ENCODE measurements at places on chromosomes 11 and 22.
A peak's percentile ranks its signal among the peaks of the same experiment; 100 is the strongest.

DNA sequence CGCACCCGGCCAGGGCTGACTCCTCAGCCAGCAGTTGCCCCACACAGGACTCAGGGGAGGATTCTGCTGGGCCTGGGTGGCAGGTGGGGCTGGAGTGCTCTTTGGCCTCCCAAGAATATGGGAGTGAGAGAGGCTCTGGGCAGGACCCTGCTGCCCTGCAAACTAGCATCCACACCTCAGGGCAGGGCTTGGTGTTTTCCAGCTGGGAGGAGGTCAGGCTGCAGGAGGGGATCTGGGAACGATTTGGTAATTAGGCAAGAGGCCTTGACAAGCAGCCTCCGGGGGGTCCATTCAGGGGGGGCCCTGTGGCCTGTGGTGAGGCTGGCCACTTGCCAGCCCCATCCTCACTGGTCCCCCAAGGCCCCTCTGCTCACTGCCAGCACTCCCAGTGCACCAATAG is 35.8 kb downstream of the WNT11 start:
- DNase-seq: no peak

- DNase-seq: no peak
These were observed 9.5 kb upstream of the RFPL3 start for GRCh38 chr22:32348031-32348611.

- DNase-seq: no peak
These were observed 7.4 kb downstream of the LZTR1 start for GRCh38 chr22:20989323-20990138.

DNA sequence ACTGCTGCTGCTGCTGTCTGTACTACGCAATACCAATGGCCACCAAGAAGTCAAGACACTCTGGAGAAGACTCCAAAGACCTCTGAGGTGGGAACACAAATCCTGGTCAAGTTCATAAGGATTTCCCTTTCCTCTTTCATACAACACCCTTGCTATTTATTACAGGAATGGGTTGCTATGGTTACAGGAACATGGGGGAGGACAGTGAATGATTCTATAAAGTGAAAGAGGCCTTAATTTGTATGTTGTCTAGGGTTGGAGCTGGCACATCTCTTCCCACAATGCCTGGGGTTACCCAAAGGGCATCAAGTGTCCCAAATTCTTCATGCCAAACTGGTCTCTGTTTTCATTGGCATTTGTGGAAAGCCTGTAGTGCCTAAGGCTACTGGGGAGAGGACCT is 11.4 kb upstream of the SEC14L3 start:
- DNase-seq: no peak

GRCh38 chr22:20955548-20955947 is 11.5 kb upstream of the AIFM3 start:
- no peak for DNase-seq

DNA sequence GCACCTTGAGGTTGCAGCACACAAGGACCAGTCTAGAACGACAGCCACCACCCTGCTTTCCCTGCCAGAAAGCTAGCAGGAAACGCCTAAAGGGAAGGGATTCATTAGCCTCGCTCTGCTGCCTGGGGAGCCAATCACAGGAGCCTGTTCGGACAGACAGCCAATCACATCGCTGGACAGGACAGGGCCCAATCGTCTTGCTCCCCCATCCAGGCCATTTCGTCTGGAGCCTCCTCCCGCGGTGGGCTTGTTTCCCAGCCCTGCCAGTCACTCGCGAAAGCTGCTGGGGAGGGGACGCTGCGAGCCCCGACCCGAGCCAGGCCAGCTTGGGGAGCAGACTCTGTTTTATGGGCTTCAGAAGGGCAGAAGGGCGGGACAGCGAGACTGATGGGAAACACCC is 79.8 kb upstream of the NCAM1 start:
- DNase-seq: no peak

- no peak for DNase-seq
These were observed 12.1 kb upstream of the ARHGAP20 start for GRCh38 chr11:110724358-110724757.

DNA sequence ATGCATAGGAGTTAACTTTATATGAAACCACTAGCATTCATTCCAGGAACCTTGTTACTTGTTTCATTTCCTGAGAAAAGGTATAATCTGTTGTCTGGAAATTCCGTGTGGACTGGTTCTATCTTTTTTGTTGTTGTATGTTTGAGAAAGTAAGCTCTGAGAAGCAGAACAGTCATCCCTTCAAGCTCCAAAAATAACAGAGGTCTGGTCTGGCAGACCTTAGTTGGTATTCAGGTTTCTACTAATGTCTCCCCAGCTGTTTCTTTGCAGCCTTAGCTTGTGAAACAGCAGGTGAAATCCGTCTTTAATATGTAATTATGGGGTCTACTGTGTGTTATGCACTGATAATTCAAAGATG is 2.4 kb downstream of the RNF121 start:
- no peak for DNase-seq

- no peak for DNase-seq
These were observed 267.8 kb downstream of the TBC1D22A start for GRCh38 chr22:47030143-47030661.

GRCh38 chr11:115409691-115410220 is 94.5 kb downstream of the CADM1 start:
- no peak for DNase-seq

- no peak for DNase-seq
These were observed 13.8 kb upstream of the TEF start for GRCh38 chr22:41367680-41368542.

- DNase-seq: no peak
These were observed 16.5 kb upstream of the GAL start for GRCh38 chr11:68667511-68668500.

- no peak for DNase-seq
These were observed 34.0 kb downstream of the HIPK3 start for GRCh38 chr11:33291004-33291777.

GRCh38 chr11:119615003-119615881 is 113.8 kb downstream of the NECTIN1 start:
- DNase-seq: no peak

GRCh38 chr11:106156290-106156937 is 79.0 kb downstream of the AASDHPPT start:
- DNase-seq: no peak

GRCh38 chr11:20626279-20626678 is 26.9 kb downstream of the SLC6A5 start:
- no peak for DNase-seq

DNA sequence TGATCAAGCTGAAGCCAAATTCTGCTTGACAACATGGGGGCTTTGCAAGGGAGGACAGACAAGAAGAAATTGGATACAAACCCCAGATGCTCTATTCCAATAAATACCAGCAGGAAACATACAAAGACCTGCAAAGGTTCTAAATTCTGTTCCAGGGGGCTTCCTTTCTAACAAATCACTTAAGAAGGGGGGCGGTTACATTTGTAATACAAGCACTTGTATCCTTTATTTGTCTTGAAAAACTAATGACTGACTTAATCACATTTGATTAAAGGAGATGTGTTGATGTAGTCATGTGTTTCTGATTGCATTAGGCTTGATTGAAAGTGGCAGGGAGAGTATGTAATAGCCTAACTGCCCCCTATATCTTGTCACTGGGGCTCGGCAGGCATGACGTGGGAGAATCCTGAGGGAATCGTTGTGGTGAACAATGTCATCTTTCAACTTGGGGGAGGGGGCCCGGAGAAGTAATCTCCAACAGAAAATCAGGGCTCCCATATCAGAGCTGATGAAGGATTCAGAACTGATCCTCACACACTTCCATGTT is 361.7 kb downstream of the INSC start:
- no peak for DNase-seq

DNA sequence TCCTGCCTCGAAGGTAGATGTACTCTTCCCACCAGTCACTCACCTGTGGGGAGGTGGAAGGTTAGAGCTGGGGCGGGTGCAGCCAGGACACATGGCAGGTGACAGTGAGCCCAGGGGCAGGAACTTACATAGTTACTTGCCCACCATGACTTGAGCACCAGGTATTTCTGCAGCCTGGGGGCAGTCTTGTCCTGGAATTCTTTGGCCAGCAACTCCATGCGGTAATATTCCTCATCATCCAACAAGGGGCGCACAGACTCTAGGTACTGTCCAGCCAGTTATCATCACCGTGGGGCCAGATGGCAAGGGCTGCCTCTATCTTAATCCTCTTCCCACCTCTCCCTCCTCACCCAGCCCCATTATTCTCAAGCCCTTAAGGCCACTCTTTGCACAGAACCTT is 2.2 kb downstream of the CPT1B start:
- DNase-seq: no peak

GRCh38 chr11:65546217-65546958 is 11.8 kb downstream of the LTBP3 start:
- DNase-seq: peak; percentile 96

GRCh38 chr11:10400856-10401255 is 54.2 kb upstream of the AMPD3 start:
- DNase-seq: no peak

DNA sequence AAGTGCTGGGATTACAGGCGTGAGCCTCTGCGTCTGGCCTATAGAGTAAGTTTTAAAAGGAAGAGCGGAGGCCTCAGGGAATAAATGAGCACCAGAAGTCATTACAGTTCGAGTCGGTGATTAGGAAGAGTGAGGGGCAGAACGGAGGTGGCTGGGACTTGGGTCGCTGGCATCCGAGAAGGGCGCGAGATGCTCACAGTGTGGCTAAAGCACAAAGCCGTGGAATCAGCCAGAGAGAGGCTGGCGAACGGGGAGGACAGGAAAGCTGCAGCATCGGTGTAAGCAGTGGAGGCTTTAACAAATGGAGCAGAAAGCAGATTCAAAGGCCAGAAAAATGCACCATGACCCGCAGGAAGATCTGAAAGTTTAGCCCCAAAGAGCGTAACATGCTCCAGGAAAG is 2.7 kb upstream of the KRTAP5-4 start:
- no peak for DNase-seq

DNA sequence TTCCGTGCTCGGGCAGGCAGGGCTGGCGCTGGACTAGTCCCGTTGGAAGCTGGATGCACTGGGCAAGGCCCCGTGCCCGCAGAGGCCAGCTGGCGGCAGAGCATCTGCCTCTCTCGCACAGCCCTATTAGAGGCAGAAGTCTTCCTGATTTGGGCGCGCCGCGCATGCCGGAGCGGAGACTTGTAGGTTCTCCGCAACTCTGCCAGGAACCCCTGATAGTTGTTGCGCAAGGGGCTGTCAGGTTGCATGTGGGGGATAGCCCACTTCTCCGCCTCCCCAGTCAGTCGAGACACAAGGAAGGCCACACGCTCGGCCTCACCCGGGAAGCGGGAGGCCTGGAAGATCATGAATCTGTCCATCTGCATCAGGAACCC is 1.2 kb downstream of the RTL6 start:
- no peak for DNase-seq

GRCh38 chr11:93772123-93772522 is 12.0 kb upstream of the MED17 start:
- DNase-seq: no peak
